ENCODE measurements at places on chromosomes 5 and 9. TPM values are rescaled to one million over a fixed set of nuclear protein-coding genes. Genes with fewer than 3 reads are reported as not detected.

SYNPO gene
- not detected for total RNA-seq

LCN1 gene
- not detected for total RNA-seq

DDX4 gene
- total RNA-seq: 0.19 TPM

EIF4EBP3 gene
- total RNA-seq: 13.8 TPM

RAB3C gene
- total RNA-seq: not detected

LCN10 gene
- 1.1 TPM for total RNA-seq

KLHL3 gene
- total RNA-seq: 2.2 TPM

CCL21 gene
- not detected for total RNA-seq

DNA sequence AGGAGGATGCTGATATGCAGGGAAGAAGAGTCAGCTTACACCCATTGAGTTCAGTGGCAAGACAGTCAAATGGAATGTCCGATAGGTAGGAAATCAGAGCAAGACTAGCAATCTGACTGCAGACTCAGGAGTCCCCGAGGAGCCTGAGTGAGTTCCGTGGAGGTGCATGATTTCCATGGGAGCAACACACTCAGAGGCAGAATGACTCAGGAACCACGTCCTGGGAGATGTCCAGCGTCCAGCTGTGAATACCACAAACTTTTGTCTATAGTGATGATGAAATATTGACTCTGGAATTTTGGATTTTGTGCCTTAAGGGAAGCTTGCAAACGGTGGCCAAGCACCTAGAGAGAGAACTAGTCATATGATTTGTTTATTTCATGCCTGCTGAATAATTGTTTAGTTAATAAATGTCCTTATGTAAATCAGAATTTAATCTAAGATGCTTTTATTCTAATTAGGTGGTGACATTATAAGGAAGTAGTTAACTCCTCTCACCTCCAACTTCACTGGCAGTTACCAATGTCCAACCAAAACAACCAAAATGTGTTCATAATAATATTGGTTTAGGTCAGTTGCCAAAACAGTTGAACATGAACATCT is 100.4 kb downstream of the PDE4D start:
- H3K27me3 ChIP-seq: no peaks in the 10 kb centered on the region
- H3K27ac ChIP-seq: no peak overlapping the region
- H3K4me3 ChIP-seq: no peak overlapping the region
- peaks cover 1% of the 10 kb centered on the region for H3K36me3 ChIP-seq
- no peak for DNase-seq

DNA sequence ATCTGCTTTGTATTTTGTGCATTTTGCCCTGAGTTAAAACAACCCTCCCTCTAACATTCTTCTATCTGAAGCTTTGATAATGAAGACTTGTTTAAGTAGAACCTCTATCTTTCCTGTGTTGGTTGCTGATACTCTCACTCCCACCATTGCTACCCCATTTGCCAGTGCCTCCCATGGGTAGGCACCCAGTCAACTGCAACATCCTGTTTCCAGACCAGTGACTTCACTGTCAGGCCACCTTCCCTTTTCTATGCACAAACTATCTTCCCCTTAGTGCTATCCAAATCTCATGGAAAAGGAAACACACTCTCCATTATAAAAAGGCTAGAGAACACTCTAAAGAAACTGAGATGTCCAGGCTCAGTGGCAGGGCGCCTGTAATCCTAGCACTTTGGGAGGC is 5.6 kb upstream of the IARS1 start:
- no peak for DNase-seq
- H3K4me1 ChIP-seq: peaks cover 29% of the 10 kb centered on the region
- H3K27ac ChIP-seq: no peak overlapping the region
- H3K36me3 ChIP-seq: peaks cover 66% of the 10 kb centered on the region
- no peaks in the 10 kb centered on the region for H3K27me3 ChIP-seq

GRCh38 chr5:16321284-16321683 is 141.7 kb upstream of the MARCHF11 start:
- no peak overlapping the region for H3K27ac ChIP-seq
- no peak for DNase-seq
- H3K27me3 ChIP-seq: no peaks in the 10 kb centered on the region
- H3K36me3 ChIP-seq: no peaks in the 10 kb centered on the region

DNA sequence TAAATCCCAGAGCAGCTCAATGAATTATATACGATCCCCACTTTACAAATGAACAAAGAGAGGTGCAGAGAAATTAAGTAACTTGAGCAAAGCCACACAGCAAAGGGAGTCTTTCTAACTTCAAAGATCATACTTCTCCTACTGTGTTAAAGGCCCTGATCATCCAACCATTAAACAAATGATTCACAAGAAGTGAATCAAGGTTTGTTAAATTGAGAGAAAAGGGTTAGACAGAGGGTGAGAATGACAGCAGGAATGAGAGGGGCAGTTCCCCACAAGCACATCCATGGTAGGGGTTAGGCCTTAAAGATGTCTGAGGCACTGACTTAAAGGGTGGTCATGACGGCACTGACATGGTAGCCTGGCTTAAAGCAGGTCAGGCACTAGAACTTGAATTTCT is 10.7 kb downstream of the IDNK start:
- H3K36me3 ChIP-seq: peaks cover 14% of the 10 kb centered on the region
- H3K4me3 ChIP-seq: no peak overlapping the region
- no peak for DNase-seq
- no peak overlapping the region for H3K27ac ChIP-seq
- peaks cover 2% of the 10 kb centered on the region for H3K4me1 ChIP-seq
- no peaks in the 10 kb centered on the region for H3K27me3 ChIP-seq

- no peak overlapping the region for H3K4me3 ChIP-seq
- H3K4me1 ChIP-seq: no peaks in the 10 kb centered on the region
- peaks cover 4% of the 10 kb centered on the region for H3K36me3 ChIP-seq
- peaks cover 17% of the 10 kb centered on the region for H3K27me3 ChIP-seq
Observed at GRCh38 chr9:69317894-69318293, 7.1 kb upstream of the ENTREP1 start.

- no peak overlapping the region for H3K4me3 ChIP-seq
- H3K27ac ChIP-seq: peak overlapping the region; percentile 78
- no peak for DNase-seq
- no peaks in the 10 kb centered on the region for H3K27me3 ChIP-seq
Observed at GRCh38 chr9:92974161-92974661, 26.9 kb downstream of the FGD3 start.

DNA sequence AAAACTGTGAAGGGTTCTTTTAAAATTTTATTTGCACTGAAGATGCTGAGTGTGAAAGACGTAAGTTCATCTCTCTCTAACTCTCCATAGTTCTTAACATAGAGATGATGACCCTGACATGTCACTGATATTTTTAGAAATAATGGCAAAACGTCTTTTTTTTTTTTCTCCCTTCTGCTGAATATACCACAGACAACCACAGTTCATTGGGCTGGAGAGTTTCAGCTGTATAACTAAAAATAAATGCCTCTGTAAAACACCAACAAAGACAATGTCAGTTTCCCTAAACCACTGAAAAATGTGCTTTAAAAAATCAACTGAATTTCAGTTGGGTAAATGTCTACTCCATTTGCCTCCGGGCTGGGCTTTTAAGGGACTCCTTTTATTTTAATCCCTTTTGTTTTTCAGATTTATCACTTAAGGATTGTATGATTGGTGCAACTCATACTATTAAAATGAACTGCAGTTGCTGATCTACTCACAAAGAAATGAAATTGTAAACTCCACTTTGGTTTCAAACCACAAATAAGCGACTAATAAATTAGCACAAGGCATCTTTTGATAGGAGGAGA is 830.9 kb upstream of the WWC1 start:
- H3K36me3 ChIP-seq: no peaks in the 10 kb centered on the region
- H3K27ac ChIP-seq: no peak overlapping the region
- H3K27me3 ChIP-seq: no peaks in the 10 kb centered on the region
- H3K4me1 ChIP-seq: no peaks in the 10 kb centered on the region
- DNase-seq: no peak

GRCh38 chr9:129483415-129484351 is 137.2 kb downstream of the C9orf50 start:
- peaks cover 2% of the 10 kb centered on the region for H3K36me3 ChIP-seq
- H3K27me3 ChIP-seq: no peaks in the 10 kb centered on the region
- H3K4me1 ChIP-seq: peaks cover 40% of the 10 kb centered on the region

- no peak overlapping the region for H3K4me3 ChIP-seq
- no peaks in the 10 kb centered on the region for H3K36me3 ChIP-seq
- no peak overlapping the region for H3K27ac ChIP-seq
- no peaks in the 10 kb centered on the region for H3K4me1 ChIP-seq
- no peak for DNase-seq
Observed at GRCh38 chr5:31100047-31100575, 93.4 kb upstream of the CDH6 start.

GRCh38 chr5:113020461-113021273 is 44.1 kb downstream of the DCP2 start:
- peaks cover 56% of the 10 kb centered on the region for H3K4me1 ChIP-seq
- peak; percentile 67 for DNase-seq
- peaks cover 39% of the 10 kb centered on the region for H3K36me3 ChIP-seq
- peak overlapping the region; percentile 39 for H3K4me3 ChIP-seq
- peak overlapping the region; percentile 73 for H3K27ac ChIP-seq

GRCh38 chr9:95857124-95857523 is 18.4 kb upstream of the ERCC6L2 start:
- peaks cover 28% of the 10 kb centered on the region for H3K4me1 ChIP-seq
- no peak overlapping the region for H3K4me3 ChIP-seq
- peaks cover 15% of the 10 kb centered on the region for H3K36me3 ChIP-seq
- DNase-seq: peak; percentile 50
- no peak overlapping the region for H3K27ac ChIP-seq

- DNase-seq: no peak
- peaks cover 64% of the 10 kb centered on the region for H3K27me3 ChIP-seq
- H3K36me3 ChIP-seq: no peaks in the 10 kb centered on the region
- H3K27ac ChIP-seq: no peak overlapping the region
Observed at GRCh38 chr5:1673042-1673677, 126.5 kb downstream of the MRPL36 start.

DNA sequence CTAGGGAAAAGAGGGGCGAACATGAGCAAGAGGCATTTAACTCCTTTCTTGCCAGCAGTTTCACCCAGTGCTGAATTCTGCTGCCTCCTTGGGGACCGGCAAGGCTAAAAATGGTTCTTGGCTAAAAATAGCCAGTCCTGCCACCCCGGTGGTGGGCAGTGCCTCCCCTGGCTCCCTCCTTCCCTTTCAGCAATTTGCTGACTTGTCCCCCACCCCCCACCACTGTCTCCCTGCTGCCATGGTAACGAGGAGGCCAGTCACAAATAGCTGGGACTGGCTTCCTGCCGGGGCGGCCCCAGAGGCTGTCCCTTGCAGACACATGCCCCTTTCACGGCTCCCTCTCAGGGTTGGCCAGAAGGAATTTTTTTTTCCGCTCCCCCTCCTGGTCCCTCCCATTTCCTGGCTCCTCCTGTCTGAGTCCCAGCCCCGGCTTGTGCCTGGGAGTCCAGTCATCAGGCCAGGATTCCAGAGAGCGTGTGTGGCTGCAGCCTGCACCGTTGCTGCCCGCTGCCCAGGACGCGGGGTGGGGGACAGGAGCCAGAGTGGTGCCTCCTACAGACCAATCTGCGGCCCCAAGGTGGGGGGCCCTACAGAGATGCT is 130.3 kb downstream of the RGS3 start:
- no peaks in the 10 kb centered on the region for H3K27me3 ChIP-seq
- no peak for DNase-seq
- no peak overlapping the region for H3K4me3 ChIP-seq
- peak overlapping the region; percentile 22 for H3K27ac ChIP-seq

GRCh38 chr5:127838661-127839060 is 135.5 kb downstream of the CCDC192 start:
- peaks cover 7% of the 10 kb centered on the region for H3K4me1 ChIP-seq
- no peak overlapping the region for H3K4me3 ChIP-seq
- H3K36me3 ChIP-seq: no peaks in the 10 kb centered on the region
- no peak for DNase-seq
- H3K27me3 ChIP-seq: peaks cover 10% of the 10 kb centered on the region

DNA sequence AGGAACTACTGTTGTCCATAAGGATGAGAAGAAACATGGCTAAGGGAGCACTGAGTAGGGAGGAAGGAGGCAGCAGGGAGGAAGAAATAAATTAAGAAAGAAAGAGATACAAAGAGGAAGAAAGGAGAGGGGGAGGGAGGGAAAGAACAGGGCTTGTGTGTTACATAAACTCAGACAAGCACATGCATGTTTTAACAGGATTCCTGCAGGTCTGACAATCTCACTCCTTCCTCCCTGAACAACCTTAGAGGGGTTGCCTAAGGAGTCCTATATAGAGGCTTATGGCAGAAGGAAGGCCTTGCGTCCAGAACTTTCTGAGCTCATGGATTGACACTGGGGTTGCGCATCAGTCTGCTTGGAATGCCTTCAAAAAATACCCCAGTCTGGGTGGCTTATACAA is 4.2 kb upstream of the KCNIP1 start:
- peaks cover 46% of the 10 kb centered on the region for H3K27me3 ChIP-seq
- no peak for DNase-seq
- no peaks in the 10 kb centered on the region for H3K4me1 ChIP-seq
- no peaks in the 10 kb centered on the region for H3K36me3 ChIP-seq

DNA sequence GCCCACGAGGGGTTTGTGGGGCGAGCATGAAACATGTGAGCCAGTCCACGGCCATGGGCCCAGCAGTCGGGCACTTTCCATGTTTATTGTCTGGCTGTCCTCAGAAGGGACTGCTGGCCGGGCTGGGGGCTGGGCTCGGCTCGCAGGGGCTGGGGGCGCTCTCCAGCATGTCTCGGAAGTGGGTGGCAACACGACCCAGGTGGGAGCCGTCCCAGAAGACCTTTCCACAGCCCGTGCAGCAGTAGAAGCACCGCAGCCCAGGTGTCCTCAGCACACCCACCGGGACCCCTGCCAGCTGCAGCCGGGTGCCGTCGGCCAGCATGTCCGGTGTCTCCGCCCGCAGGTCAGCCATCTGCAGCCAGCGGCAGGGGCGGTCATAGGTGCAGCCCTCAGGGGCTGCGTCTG is 4.8 kb upstream of the NRARP start:
- no peak for DNase-seq
- no peak overlapping the region for H3K27ac ChIP-seq
- peaks cover 6% of the 10 kb centered on the region for H3K4me1 ChIP-seq
- no peaks in the 10 kb centered on the region for H3K36me3 ChIP-seq
- H3K4me3 ChIP-seq: no peak overlapping the region

GRCh38 chr5:81787474-81788242 is 36.8 kb upstream of the SSBP2 start:
- H3K27me3 ChIP-seq: peaks cover 2% of the 10 kb centered on the region
- DNase-seq: peak; percentile 49
- no peak overlapping the region for H3K27ac ChIP-seq

DNA sequence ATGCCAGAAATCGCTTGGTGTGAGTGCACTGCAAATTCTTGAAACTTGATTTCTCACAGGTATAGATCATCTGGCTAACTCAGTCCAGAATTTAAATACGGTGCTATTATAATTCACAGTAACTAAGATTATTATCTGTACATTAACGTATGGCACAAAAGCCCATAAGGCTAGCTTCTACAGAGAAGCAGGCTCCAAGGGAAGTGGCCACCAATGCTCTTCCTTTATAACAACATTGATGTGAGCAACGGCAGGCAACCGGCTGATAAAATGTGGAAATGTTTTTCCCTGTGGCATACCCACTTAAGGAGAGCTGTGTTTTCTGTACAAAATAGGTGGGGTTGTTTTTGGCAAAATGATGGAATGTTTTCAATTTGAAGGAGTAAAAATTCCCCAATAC is 35.7 kb downstream of the SEMA4D start:
- peaks cover 96% of the 10 kb centered on the region for H3K4me1 ChIP-seq
- peak overlapping the region; percentile 89 for H3K4me3 ChIP-seq
- peaks cover 78% of the 10 kb centered on the region for H3K36me3 ChIP-seq
- H3K27ac ChIP-seq: peak overlapping the region; percentile 96
- no peaks in the 10 kb centered on the region for H3K27me3 ChIP-seq
